Neural progenitor cell (in vitro differentiated cells): ENCODE measurements at places on chromosomes 12 and 14. TPM values are rescaled to one million over a fixed set of nuclear protein-coding genes. Genes with fewer than 3 reads are reported as not detected.

DNA sequence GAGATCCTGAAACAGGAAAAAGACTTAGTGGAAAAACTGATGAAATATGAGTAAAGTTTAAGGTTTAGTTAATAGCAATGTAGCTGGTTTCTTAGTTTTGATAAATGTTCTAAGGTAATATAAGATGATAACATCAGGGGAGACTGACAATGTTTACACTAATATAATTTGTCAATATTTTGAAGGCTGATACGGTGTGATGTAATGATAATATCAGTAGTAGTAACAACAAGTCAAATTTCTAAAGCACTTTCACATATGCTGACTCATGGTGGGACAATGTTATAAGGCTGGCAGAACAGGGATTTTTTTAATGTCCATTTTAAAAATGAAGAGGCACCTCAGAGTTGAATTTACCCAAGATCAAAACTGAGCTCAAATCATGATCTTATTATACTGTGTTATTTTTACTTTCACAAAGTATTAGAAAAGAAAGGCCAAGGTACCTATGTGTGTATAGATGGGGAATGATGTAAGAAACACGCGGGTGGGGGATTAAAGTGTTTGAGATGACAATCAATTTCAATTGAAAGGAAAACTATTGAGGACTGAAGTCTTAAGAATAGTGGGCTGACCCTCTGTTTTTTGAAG, 2.4 kb upstream of the FLRT2 start:
- DNase-seq, result no peak
- peaks cover 20% of the 10 kb centered on the region for H3K4me1 ChIP-seq
- no peak overlapping the region for H3K4me3 ChIP-seq
- no peak overlapping the region for H3K27ac ChIP-seq
- H3K27me3 ChIP-seq, result peaks cover 39% of the 10 kb centered on the region

DNA sequence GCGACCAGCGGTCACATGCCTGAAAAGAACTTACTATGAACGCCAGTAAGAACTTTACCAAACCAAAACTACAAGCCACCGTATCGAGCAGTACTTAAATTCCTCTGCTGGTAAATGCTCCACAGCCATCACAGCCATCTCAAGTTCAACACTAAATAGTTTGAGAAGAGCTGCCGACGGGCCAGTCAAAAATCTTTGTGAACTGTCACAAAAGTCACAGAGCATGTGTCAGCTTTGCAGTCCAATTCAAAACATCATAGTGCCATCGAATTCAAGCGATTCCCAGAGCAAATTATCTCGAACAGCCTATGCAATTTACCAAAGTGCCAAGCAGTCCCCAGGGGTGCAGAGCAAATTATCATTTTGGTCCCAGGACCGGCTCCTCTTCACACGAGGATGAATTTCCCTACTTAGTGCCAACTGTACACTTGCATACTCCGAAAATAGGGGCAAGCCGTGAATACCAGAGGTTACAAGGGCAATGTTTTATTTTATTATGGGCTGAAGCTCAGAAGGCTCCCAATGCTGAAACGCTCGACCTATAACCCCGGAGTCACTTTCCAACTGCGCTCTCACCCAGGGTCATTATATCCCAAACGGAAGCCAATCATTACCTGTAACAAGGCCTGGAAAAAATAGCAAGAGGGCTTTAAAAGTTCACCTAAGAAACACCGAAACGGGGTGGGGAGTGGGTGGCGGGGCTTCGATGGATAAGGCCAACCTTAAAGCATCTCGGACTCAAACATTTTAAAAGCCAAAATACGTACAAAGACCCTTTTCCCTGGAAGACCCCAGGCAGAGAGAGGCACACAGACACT, 1.1 kb downstream of the LRP6 start:
- H3K4me1 ChIP-seq, result peaks cover 14% of the 10 kb centered on the region
- no peak for DNase-seq
- no peaks in the 10 kb centered on the region for H3K36me3 ChIP-seq
- H3K27me3 ChIP-seq, result no peaks in the 10 kb centered on the region

DNA sequence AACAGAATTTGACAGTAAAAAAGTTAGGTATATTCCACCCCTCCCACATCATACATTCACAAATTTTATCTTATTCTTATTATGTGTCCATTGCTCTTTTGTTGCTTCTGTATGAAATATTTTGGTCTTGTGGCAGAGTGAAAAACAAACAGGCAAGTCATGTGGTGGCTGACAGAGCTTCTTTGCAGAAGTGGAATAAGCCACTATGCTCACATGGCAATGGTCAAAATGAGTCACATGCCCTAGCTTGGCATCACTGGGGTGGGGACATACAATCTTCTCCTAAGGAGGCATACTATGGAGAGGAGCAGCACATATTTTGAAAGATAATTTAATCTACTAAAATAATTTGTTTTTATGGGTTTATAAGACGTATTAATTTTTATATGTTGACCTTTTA, 27.7 kb upstream of the CMA1 start:
- H3K36me3 ChIP-seq, result no peaks in the 10 kb centered on the region

- peaks cover 17% of the 10 kb centered on the region for H3K4me1 ChIP-seq
- no peak overlapping the region for H3K27ac ChIP-seq
- no peak for DNase-seq
- H3K4me3 ChIP-seq, result no peak overlapping the region
- peaks cover 8% of the 10 kb centered on the region for H3K36me3 ChIP-seq
- no peaks in the 10 kb centered on the region for H3K27me3 ChIP-seq
These were observed 12.4 kb downstream of the RAP1B start for GRCh38 chr12:68623059-68623458.

GRCh38 chr12:93668919-93669418, 8.2 kb upstream of the CRADD start:
- DNase-seq, result no peak
- no peaks in the 10 kb centered on the region for H3K4me1 ChIP-seq
- no peaks in the 10 kb centered on the region for H3K36me3 ChIP-seq
- no peaks in the 10 kb centered on the region for H3K27me3 ChIP-seq

DNA sequence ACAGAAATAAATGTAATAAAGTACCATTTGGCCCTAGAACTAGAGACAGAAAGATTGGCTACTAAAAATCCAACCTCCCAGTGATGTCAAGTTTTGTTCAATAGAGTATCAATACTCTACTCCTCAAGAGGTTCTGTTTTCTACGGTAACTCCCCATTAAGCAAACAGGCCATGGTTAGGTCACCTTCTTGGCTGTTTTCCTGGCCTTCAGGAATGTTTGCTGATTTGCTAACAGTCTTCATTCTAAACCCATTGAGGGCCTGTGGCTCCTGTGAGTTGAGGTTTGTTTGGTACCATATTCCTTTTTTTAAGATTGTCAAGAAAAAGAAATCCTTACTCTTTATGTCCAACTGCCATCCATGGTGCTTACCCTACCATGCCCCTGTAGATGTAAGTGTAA, 1022.0 kb upstream of the TMEM132C start:
- H3K4me1 ChIP-seq, result no peaks in the 10 kb centered on the region
- H3K36me3 ChIP-seq, result no peaks in the 10 kb centered on the region
- H3K4me3 ChIP-seq, result no peak overlapping the region
- no peak for DNase-seq

CCDC88C gene
- 17.8 and 34.8 TPM in 2 replicates for total RNA-seq

- no peaks in the 10 kb centered on the region for H3K36me3 ChIP-seq
- no peaks in the 10 kb centered on the region for H3K4me1 ChIP-seq
- no peak for DNase-seq
These were observed 42.4 kb downstream of the FAM186A start for GRCh38 chr12:50353869-50354593.

GRCh38 chr12:110616471-110617115, 2.7 kb downstream of the TCTN1 start:
- no peaks in the 10 kb centered on the region for H3K36me3 ChIP-seq
- DNase-seq, result no peak
- peaks cover 8% of the 10 kb centered on the region for H3K4me1 ChIP-seq
- H3K27ac ChIP-seq, result no peak overlapping the region

- no peak for DNase-seq
- peaks cover 13% of the 10 kb centered on the region for H3K4me1 ChIP-seq
- no peak overlapping the region for H3K27ac ChIP-seq
- no peaks in the 10 kb centered on the region for H3K36me3 ChIP-seq
- H3K27me3 ChIP-seq, result no peaks in the 10 kb centered on the region
- H3K4me3 ChIP-seq, result no peak overlapping the region
These were observed 82.4 kb downstream of the ARF6 start for GRCh38 chr14:49975276-49975675.

KRT7 gene
- total RNA-seq, result 3.2 TPM in 1 of 2 replicates, not detected in the other

COCH gene
- total RNA-seq, result 23.1 and 31.1 TPM in 2 replicates

NCKAP5L gene
- total RNA-seq, result 5.6 and 19.0 TPM in 2 replicates

GRCh38 chr12:1591034-1591433, 3.3 kb downstream of the FBXL14 start:
- DNase-seq, result peak; percentile 55
- peaks cover 6% of the 10 kb centered on the region for H3K27me3 ChIP-seq
- no peaks in the 10 kb centered on the region for H3K36me3 ChIP-seq
- H3K4me1 ChIP-seq, result peaks cover 46% of the 10 kb centered on the region
- peak overlapping the region; percentile 94 for H3K27ac ChIP-seq
- H3K4me3 ChIP-seq, result peak overlapping the region; percentile 86

NOVA1 gene
- total RNA-seq, result 17.9 and 37.9 TPM in 2 replicates

- no peak overlapping the region for H3K27ac ChIP-seq
- no peaks in the 10 kb centered on the region for H3K36me3 ChIP-seq
- H3K27me3 ChIP-seq, result peaks cover 79% of the 10 kb centered on the region
- no peak overlapping the region for H3K4me3 ChIP-seq
These were observed 29.3 kb upstream of the FZD10 start for GRCh38 chr12:130132831-130133511.

DNA sequence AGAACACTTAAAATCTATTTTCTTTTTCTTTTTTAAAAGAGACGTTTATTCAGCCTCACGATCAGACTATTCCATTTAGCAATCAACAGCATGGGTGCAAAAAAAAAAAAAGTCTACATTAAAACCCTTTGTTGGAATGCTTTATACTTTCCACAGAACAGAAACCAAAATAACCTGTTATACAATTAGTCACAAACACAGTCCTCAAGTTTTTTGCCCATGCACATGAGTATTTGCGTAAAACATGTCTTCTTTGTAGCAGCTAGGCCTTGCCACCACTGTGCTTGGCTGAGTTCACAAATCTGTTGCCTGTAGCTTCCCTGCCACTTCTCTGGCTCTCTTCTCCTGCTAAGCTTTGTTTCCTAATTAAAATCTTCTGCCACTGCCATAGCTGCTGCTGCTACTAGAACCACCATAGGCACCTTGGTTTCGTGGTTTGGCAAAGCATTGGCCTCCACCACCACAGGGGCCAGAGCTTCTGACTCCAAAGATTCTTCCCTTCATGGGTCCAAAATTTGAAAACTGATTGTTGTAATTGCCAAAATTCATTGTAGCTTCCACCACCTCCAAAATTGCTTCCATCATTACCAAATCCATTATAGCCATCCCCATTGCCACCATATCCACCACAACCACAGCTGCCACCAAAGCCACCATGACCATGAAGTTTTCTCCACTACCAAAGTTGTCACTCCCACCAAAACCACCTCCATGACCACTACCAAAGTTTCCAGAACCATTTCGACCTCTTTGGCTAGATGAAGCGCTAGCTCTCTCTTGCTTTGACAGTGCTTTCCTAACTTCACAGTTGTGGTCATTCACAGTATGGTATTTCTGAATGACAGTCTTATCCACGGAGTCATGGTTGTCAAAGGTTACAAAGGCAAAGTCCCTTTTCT, 38.1 kb downstream of the KLRG1 start:
- H3K36me3 ChIP-seq, result no peaks in the 10 kb centered on the region
- H3K4me1 ChIP-seq, result peaks cover 9% of the 10 kb centered on the region
- no peak overlapping the region for H3K4me3 ChIP-seq
- no peaks in the 10 kb centered on the region for H3K27me3 ChIP-seq
- H3K27ac ChIP-seq, result no peak overlapping the region
- DNase-seq, result no peak

DNA sequence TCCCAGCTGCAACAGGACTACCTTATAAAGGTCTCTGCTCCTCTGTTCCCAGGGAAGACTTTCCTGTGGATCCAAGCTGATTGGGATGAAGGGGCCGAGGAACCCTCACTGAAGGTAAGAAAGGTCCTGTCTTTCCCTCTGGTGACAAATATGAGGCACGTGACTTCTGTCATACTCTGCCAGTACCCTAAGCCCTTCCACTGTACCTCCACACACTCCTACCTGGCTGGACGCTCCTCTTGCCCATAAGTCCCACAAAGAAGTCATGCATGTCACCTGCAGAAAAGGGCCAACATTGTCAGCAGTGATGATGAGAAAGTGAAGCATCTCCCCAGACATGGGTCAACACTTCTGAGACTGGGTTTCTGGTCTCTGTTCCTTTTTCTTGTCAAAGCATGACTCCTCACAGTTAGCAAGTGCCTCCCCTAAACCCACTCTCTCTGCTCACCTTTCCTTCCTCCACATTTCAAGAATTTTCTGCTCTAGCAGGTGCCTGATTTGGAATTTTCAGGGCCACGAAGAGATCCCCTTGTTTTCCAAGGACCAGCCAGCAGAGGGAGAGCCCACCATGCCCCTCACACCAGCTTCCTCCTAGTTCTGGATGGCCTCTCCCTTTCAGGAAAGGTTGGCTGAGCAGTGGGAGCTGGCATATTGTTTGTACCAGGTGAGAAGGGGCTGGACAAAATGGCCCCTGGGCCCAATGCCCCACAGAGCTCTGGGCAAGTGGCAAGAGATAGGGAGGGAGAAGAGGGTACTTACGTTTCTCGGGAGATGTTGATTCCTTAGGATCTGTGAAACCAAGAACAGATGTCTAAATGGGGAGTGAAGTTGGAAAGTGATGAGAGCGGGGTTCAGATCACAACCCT, 3.5 kb downstream of the TAC3 start:
- no peaks in the 10 kb centered on the region for H3K36me3 ChIP-seq
- H3K4me3 ChIP-seq, result no peak overlapping the region
- no peaks in the 10 kb centered on the region for H3K27me3 ChIP-seq
- H3K4me1 ChIP-seq, result peaks cover 7% of the 10 kb centered on the region

GRCh38 chr12:40011775-40012129, 94.1 kb downstream of the SLC2A13 start:
- no peaks in the 10 kb centered on the region for H3K36me3 ChIP-seq
- H3K27me3 ChIP-seq, result no peaks in the 10 kb centered on the region
- H3K4me1 ChIP-seq, result no peaks in the 10 kb centered on the region
- no peak overlapping the region for H3K4me3 ChIP-seq

GRCh38 chr12:115375186-115375991, 691.4 kb upstream of the TBX3 start:
- H3K27me3 ChIP-seq, result no peaks in the 10 kb centered on the region
- no peak overlapping the region for H3K27ac ChIP-seq

DNA sequence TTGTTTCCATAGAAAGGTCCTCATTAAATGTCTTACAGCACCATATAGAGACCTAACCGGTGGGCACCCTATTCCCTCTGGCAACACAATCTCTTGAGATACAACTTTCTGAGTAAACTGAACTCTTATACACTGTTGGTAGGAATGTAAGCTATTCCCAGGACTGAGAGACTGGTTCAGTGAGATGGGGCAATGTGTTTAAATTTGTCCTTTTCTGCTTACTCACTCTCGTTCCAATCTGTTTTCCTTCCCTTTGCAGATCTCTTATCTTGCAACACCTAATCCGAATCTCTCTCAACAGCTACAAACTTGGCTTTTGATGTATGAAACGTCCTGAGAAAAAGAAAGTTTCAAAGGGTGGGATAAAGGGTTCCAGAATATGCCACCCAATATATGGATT, 26.1 kb upstream of the ETV6 start:
- no peak overlapping the region for H3K4me3 ChIP-seq
- H3K36me3 ChIP-seq, result no peaks in the 10 kb centered on the region
- H3K27me3 ChIP-seq, result no peaks in the 10 kb centered on the region
- no peak overlapping the region for H3K27ac ChIP-seq
- no peak for DNase-seq

- no peaks in the 10 kb centered on the region for H3K4me1 ChIP-seq
- H3K36me3 ChIP-seq, result no peaks in the 10 kb centered on the region
- no peak overlapping the region for H3K27ac ChIP-seq
- H3K4me3 ChIP-seq, result no peak overlapping the region
- no peaks in the 10 kb centered on the region for H3K27me3 ChIP-seq
These were observed 12.8 kb downstream of the LEMD3 start for GRCh38 chr12:65182012-65182739.
